ENCODE measurements at places on chromosomes 7 and 10. TPM values are rescaled to one million over a fixed set of nuclear protein-coding genes. Genes with fewer than 3 reads are reported as not detected.

Gene EVX1
- not detected for total RNA-seq

Gene CARD11
- 136 TPM for total RNA-seq

Gene UFSP1
- total RNA-seq: 2.3 TPM

Gene ASB13
- 4.4 TPM for total RNA-seq

Gene HGF
- not detected for total RNA-seq

Gene FAM180A
- total RNA-seq: not detected

Gene ANKRD2
- total RNA-seq: 0.67 TPM

Gene TMEM176B
- not detected for total RNA-seq

Gene TFR2
- total RNA-seq: 11.1 TPM

Gene HOXA2
- not detected for total RNA-seq

Gene CYCS
- 160 TPM for total RNA-seq

Gene FGF8
- total RNA-seq: not detected

Gene CYP26A1
- total RNA-seq: not detected

Gene IL6
- not detected for total RNA-seq

Gene RELN
- total RNA-seq: not detected

Gene PPP1R9A
- 0.07 TPM for total RNA-seq

Gene POLR2J2
- total RNA-seq: 15.4 TPM

Gene ADAM22
- total RNA-seq: 5.8 TPM

Gene C10orf143
- total RNA-seq: 2.7 TPM

Gene ACTR3C
- total RNA-seq: 4.8 TPM

Gene PLCE1
- total RNA-seq: not detected

Gene MKI67
- 333 TPM for total RNA-seq

Measured in activated CD8-positive, alpha-beta memory T cell treated with anti-CD3 and anti-CD28 coated beads, Interleukin-2, amount 10 ng/mL, durations not matched to agents 7 days and 5 days (primary cell).